ENCODE measurements at places on chromosomes 1 and 21.

DNA sequence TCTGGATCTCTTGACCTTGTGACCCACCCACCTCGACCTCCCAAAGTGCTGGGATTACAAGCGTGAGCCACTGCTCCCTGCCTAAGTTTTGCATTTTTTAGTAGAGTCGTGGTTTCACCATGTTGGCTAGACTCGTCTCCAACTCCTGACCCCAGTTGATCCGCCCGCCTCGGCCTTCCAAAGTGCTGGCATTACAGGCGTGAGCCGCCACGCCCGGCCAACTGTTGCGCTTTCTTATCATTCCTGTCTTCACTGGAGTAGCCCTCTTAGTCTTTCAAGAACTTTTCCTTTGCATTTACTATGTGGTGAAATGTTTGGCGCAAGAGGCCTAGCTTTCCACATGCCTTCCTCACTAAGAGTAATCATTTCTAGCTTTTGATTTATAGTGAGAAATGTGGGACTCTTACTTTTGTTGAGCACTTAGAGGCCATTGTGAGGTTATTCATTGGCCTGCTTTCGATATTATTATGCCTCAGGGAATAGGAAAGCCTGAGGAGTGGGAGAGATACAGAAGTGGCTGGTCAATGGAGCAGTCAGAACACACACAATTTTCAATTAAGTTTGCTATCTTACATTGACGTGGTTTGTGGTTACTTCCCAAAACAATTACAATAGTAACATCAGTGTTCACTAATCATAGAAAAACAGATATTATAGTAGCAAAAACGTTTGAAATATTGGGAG, 111.0 kb downstream of the ZMYM4 start:
- no peak for DNase-seq

GRCh38 chr1:89863165-89863830, 42.5 kb downstream of the LRRC8D start:
- DNase-seq: no peak

GRCh38 chr21:35509001-35509704, 460.1 kb upstream of the RUNX1 start:
- DNase-seq: no peak

DNA sequence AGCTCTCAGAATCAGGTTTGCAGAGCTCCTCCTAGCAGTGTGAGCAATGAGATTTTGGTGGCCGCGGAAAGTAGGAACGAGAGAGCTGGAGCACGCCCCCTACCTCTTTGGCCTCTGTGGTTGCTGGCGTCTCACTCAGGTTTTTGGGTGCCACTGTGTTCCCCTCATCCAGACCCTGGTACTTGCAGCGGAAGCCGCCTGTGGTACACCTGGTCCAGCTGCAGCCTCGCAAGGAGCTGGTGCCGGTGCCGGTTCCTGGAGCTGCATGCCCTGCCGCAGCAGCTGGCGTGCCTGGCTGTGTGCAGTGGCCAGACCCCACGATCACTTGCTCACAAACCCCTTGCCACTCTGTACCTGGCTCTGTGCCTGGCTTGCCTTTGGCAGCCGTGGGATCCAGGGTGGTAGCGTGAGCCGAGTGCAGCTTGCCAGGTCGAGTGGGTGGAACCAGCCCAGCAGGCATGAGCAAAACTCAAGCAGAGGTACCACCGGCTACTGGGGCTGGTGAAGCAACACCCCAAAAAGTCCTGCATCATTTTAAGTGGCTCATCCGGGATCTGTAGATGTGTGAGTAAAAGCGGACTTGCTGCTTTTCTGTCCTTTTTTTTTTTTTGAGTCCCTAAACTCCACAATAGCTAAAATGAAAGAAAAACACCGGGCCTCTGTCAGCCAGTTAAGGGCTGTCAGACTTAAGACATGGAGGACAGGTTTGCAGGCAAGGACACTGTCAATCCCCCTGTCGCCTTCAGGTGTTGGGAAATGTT, 844.9 kb downstream of the KCNT2 start:
- peak; percentile 47 for DNase-seq

DNA sequence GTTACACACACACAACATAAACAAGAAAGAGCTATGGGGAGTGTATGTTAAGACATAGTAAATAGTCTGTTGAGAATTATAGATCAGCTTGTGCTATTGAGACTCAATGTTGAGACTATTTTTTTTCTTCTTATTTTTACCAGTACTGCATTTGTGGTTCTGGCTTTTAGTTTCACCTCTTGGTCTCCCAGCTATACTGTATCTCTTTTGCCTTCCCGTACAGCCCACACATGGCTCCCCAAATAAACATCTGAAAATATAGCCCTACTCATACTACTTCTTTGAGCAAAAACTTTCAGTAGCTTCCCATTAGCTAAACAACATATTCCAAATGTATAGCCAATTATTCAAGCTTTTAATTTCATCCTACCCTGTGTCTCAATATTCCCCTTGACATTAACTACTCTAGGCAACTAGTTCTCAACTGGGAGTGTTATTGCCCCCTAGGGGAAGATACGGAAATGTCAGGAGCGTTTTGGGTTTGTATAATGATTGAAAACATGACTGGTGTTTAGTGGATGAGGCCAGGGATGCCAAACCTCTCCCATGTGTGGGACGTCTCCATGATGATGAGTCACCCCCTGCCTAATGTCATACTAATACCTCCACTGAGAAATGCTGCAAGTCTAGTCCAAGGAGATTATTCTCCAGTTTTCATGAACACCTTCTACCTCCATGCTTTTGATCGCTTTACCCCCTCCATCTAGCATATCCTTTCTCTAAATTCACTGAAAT, 6.8 kb downstream of the RPE65 start:
- DNase-seq: no peak

DNA sequence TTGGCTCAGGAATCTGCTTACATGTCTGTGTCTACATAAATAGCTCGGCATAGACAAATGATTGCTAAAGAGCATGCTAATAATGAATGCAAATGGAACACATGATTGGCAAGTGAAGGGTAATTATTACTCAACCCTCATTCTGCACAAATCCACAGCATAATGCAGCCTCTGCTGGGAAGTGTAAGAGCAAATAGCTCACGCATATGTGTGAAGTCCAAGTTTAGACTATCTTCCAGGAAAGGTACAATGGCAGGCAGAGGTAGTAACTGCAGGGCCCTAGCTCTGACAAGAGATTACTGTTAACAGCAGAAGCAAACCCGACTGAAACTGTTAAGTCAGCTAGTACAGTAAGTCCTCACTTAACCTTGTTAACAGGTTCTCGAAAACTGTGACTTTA, 7.0 kb upstream of the IL6R start:
- no peak for DNase-seq

- DNase-seq: no peak
These were observed 188.5 kb downstream of the HLX start for GRCh38 chr1:221067721-221068120.

DNA sequence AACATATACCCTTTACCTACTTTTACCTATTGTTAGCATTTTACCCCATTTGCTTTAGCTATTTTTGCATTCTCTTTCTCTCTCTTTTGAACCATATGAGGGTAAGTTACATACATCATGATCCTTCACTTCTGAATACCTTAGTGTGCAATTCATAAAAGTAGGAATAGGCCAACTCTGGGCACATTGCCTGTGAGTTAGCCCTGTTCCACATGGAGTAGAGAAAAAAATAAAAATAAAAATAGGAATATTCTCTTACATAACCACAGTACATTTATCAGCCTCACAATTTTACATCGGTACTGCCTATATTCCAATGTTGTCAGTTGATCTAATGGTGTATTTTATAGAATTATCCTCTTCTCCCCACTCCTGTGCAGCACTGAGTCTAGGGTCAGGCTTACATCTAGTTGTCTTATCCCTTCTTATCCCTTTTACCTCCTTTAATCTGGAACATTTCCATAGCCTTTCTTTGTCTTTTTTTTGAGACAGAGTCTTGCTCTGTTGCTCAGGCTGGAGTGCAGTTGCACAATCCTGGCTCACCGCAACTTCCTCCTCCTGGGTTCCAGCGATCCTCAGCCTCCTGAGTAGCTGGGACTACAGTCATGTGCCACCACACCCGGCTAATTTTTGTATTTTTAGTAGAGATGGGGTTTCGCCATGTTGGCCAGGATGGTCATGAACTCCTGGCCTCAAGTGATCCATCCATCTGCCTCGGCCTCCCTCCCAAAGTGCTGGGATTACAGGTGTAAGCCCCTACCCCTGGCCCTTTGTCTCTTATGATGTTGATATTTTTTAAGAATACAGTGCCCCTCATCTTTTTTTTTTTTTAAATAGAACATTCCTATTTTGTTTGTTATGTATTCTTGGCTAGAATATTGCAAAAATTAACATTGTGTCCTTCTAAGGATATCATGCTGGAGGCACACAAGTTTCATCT, 11.1 kb upstream of the SLC30A1 start:
- DNase-seq: no peak

GRCh38 chr1:205690122-205690756, 9.9 kb upstream of the SLC45A3 start:
- no peak for DNase-seq

GRCh38 chr1:20068722-20069121, 1.3 kb upstream of the PLA2G5 start:
- no peak for DNase-seq

DNA sequence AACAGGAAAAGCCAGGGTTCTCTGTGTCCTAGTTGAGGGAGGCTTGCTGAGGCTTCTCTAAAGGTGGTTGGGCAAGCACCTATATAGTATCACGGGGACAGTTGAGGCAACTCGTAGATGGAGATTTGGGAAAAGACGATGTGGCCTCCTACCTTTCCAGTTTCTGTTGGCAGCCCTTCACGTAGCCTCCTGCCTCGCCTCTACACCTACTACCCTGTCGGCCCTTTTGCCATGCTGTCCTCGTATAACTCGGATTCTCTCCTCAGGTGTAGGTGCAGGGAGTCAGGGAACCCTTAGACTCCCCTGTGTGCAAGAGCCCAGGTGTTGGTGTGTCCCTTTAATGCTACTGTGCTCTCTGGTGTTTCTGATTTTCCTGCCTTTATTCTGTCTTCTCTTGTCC, 10.3 kb downstream of the ZNF692 start:
- no peak for DNase-seq

- peak; percentile 71 for DNase-seq
These were observed 39.1 kb upstream of the NFIA start for GRCh38 chr1:61043010-61043820.

- DNase-seq: no peak
These were observed 61.8 kb upstream of the LAMC2 start for GRCh38 chr1:183124259-183124658.

DNA sequence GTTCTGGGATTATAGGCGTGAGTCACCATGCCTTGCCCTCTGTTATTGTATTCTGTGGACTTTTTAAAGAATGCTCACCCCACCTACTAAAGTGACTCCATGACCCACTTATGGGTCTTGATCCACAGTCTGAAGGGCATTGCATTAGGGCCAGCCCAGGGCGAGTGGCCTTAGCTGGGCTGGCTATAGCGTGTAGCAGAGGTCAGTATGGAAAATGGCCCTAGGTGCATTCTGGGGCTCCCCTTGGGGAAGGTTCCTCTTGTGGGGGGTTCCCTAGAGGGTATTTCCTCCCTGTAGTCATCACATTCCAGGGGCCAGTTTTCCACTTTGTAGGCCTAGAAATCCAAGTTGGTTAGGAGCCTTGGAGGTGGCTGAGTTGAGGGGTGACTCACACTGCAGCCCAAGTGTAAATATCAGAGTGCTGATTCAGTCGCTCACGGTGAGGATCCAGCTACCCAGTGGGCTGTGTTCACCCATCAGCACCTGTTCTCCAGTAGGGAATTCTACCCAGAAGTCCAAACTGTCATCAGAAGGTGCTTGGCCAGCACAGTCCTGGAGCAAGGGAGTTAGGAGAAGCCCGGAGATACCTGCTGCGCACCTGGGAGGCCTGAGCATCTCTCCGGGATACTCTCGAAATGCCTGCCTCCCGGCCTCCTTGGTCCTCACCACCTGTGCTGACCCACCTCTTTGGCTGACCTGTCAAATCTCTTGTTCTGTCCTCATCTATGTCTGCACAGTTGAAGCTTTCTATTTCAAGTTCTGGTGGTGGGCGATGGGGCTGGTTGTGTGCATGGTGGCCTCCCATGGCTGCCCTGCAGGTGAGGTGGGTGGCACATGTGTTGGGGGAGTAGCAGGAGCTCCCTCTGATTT, 52.2 kb downstream of the NENF start:
- DNase-seq: no peak

- DNase-seq: no peak
These were observed 63.8 kb upstream of the MPC2 start for GRCh38 chr1:168000656-168001055.

DNA sequence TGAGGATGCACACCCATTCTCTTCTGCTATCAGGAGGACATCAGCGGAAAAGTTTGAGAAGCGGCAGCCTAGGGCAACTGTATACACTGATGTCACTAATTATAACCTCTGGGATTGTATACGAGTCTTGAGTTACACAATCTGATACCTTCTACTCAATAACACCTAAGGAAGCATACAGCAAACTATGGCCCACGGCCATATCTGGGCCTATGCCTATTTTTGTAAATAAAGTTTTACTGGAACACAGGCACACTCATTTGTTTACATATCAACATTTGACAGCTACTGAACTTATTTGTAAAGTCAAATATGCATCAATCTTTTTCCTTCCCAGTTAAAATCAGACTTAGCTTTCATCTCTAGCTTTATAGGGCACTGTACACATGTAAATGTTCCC, 187.2 kb downstream of the ZSCAN20 start:
- DNase-seq: no peak

- no peak for DNase-seq
These were observed 357.6 kb downstream of the KIF26B start for GRCh38 chr1:245512181-245512888.

- no peak for DNase-seq
These were observed 11.5 kb upstream of the CFAP45 start for GRCh38 chr1:159911326-159912070.

GRCh38 chr21:38171723-38172344, 85.0 kb upstream of the KCNJ15 start:
- no peak for DNase-seq

DNA sequence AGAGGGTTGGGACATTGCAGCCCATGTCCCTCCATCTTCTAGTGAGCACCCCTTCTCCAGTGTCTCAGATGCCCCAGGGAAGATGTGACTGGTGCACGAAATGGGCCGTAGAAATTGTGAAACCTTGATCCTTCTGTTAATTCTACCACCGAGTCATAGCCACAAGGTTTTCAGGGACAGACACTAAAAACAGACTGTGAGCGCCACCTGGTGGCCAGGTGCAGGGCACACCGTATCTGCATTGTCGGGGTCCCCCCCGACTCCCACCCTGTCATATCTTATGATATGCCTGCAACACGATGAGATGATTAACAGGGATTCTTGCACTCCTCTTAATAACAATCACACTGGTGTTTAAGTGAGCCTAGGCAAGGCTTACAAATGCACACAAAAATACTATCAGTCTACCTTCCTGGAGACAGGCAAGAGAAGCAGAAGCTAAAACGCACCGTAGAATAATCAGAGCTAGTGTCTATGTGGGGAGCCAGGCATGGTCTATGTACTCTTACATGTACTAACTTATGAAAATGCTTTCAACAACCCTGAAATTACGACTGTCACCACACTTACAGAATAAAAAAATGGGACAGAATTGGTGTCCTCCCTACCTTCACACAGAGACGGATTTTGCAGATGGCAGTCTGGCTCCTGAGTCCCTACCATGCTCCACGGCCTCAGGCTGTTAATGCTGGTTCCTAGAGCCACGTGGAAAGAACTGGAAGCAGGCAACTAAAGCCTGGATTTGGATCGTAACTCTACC, 57.9 kb downstream of the FHAD1 start:
- DNase-seq: peak; percentile 60

- no peak for DNase-seq
These were observed 11.4 kb downstream of the FASLG start for GRCh38 chr1:172670316-172670715.

GRCh38 chr1:162823231-162823630, 32.7 kb downstream of the HSD17B7 start:
- DNase-seq: no peak

- peak; percentile 90 for DNase-seq
These were observed at the start of gene C1orf53 for GRCh38 chr1:197902454-197903195. C1orf53 (plus strand) TSS chr1:197902630; CDS start chr1:197902650, 20 bp downstream.

GRCh38 chr1:169217636-169218035, 111.1 kb downstream of the ATP1B1 start:
- no peak for DNase-seq
